ENCODE measurements at places on chromosomes 16 and 17. TPM values are rescaled to one million over a fixed set of nuclear protein-coding genes. Genes with fewer than 3 reads are reported as not detected.

Gene MPDU1
- 94.5 TPM for total RNA-seq

Gene IL21R
- 0.47 TPM for total RNA-seq

Gene DYNLRB2
- not detected for total RNA-seq

Gene SMIM5
- 27.5 TPM for total RNA-seq

Gene CTRL
- 0.61 TPM for total RNA-seq

Gene SLC25A39
- 142 TPM for total RNA-seq

Gene KRT14
- total RNA-seq, result not detected

Gene CHST5
- 27.4 TPM for total RNA-seq

Gene TAC4
- not detected for total RNA-seq

Gene BRCA1
- total RNA-seq, result 17.4 TPM

Gene C17orf50
- total RNA-seq, result not detected

Gene NR1D1
- total RNA-seq, result 14.8 TPM

Gene RND2
- total RNA-seq, result 0.09 TPM

Gene RHBDF1
- 39.2 TPM for total RNA-seq

Gene PGS1
- 36.2 TPM for total RNA-seq

Gene ZCCHC14
- total RNA-seq, result 30.3 TPM

Gene TEX19
- not detected for total RNA-seq

Gene CD300A
- 3.7 TPM for total RNA-seq

Gene FBXO47
- total RNA-seq, result not detected

Gene ALDOC
- 19.7 TPM for total RNA-seq

Gene ITPRIPL2
- total RNA-seq, result 49.9 TPM

Gene NOG
- total RNA-seq, result 0.14 TPM

Gene WNK4
- 55.8 TPM for total RNA-seq

Gene ELMO3
- total RNA-seq, result 25.4 TPM

Gene G6PC3
- 48.1 TPM for total RNA-seq

Gene ZP2
- not detected for total RNA-seq

Gene FBXO39
- not detected for total RNA-seq

Gene IGSF6
- total RNA-seq, result 3.5 TPM

Gene RAMP2
- total RNA-seq, result 10.3 TPM

Gene NPW
- 2.1 TPM for total RNA-seq

Gene EPX
- total RNA-seq, result not detected

Gene CD19
- total RNA-seq, result 0.65 TPM

Gene TMC5
- total RNA-seq, result 73.4 TPM

Gene CMTM1
- total RNA-seq, result 4.8 TPM

Gene IGFBP4
- 459 TPM for total RNA-seq

Gene AOC2
- 0.92 TPM for total RNA-seq

Gene ALDH3A1
- total RNA-seq, result 0.60 TPM

Gene KRT15
- total RNA-seq, result 16.5 TPM

Gene GNAO1
- 113 TPM for total RNA-seq

Gene MT1A
- 4.5 TPM for total RNA-seq

Gene MTMR4
- total RNA-seq, result 47.3 TPM

Gene KRTAP4-6
- not detected for total RNA-seq

Gene BICDL2
- total RNA-seq, result 102 TPM

Gene PRR11
- total RNA-seq, result 3.5 TPM

Gene DPEP2
- total RNA-seq, result 2.8 TPM

Gene IGFALS
- 1.9 TPM for total RNA-seq

Gene ZFHX3
- total RNA-seq, result 13.8 TPM

Gene ZSCAN10
- not detected for total RNA-seq

Gene KRTAP3-1
- not detected for total RNA-seq

Gene LGALS9B
- 55.3 TPM for total RNA-seq

Gene PPY
- total RNA-seq, result not detected

Gene PYDC1
- total RNA-seq, result not detected

Gene RAB34
- 6.5 TPM for total RNA-seq

Gene SDR42E2
- total RNA-seq, result not detected

Gene YBX2
- total RNA-seq, result 17.9 TPM

Gene GLYR1
- 111 TPM for total RNA-seq

Gene SCN4A
- total RNA-seq, result 0.10 TPM

Gene TUBB3
- total RNA-seq, result 7.5 TPM

Data from mucosa of descending colon (tissue), 3 donors.